ENCODE measurements at places on chromosomes 16 and 17.
A peak's percentile ranks its signal among the peaks of the same experiment; 100 is the strongest.

- DNase-seq: peak; percentile 90
Observed at GRCh38 chr17:31487648-31488263, 96.3 kb downstream of the RAB11FIP4 start.

DNA sequence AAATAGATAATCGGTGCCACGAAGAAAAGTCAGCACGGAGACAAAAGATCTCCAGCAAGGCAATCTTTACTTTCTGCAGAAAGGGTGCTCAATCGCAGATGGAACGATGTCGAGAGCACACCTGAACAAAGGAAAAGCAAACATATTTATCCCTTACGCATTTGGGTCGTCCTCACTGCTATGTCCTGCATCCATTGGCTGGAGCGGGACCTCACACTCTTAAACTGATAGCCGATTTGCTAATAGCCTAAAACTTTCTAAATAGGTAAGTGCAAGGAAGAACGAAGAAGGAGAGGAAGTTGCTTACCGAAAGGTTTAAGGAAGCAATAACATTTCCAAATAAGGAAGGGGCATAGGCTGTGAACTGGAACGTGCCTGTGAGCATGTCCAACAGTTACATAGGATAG, 1.2 kb upstream of the AKAP10 start:
- DNase-seq: no peak

- no peak for DNase-seq
Observed at GRCh38 chr17:38918129-38918913, 7.1 kb upstream of the LASP1NB start.

DNA sequence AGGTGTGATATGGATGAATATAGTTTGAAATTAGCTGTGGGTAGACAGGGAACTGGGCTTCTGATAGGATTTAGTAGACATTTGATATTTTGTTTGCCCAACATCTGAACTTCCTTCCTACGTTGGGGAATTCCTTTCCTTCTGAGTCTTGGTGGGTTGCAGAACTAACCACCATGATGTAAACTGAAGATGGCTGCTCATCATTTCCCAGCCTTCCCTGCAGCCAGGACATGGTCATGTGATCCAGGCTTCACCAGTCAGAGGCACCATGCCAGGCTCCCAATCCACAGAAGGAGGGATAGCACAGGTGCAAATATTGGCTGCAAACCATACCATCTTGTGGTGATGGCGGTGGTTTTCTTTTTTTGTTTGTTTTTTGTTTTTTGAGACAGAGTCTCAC, 57.4 kb downstream of the EMP2 start:
- DNase-seq: no peak

GRCh38 chr17:41975099-41976083, 8.8 kb downstream of the CNP start:
- no peak for DNase-seq

GRCh38 chr16:84598360-84598759, 19.5 kb downstream of the COTL1 start:
- no peak for DNase-seq

DNA sequence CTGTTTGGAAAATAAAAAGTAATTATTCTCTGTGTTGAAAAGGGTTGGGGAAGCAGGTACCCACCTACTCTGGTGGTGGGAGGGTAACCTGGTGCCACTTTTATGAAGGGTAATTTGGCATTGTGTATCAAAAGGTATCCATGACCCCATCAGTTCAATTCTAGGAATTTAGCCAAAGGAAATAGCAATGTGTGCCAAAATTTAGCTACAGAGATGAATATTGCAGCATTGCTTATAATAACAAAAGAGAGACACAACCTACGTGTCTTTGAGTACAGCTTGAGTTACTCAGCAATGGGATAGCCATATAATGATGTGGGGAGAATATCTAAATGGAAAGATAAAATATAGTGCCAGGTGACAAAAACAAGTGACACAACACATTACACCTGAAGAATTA, 170.7 kb downstream of the NTN1 start:
- DNase-seq: no peak

DNA sequence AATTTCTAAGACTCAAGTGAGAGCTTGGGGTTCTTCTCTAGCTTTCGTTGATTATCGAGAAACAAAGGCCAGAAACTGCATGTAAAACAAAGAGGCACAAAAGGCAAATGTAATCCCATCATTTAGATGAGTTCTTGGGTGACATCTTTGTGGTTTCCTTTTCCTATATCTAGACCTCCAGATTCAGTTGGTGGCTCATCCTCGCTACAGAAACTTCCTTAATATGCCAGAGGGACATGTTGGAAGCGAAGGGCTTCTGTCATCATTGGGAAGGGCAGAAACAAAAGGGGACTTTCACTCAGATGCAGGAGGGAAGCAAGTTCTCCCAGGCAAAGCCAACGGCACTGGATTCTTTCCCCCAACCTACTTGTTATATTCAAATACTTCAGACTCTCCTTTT, 150.6 kb upstream of the ZFHX3 start:
- DNase-seq: no peak

GRCh38 chr16:75244844-75245758, 6.3 kb downstream of the BCAR1 start:
- DNase-seq: no peak

DNA sequence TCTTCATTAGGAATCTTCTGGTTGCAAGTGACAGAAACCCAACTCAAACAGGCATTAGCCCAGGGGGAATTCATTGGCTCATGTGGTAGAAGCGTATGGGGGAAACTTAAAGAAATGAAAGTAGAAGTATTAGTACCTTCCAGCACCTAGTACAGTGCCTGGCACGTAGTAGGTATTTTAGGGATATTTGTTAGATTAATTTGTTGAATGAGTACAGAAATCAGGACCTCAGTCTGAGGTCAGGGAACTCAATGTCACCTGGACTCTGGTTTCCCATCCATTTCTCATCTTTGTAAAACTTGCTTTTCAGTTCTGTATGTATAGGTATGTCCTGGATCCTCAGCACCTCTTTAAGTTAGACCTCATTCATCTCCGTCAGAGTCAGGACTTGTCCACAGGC, 32.5 kb downstream of the TMC5 start:
- no peak for DNase-seq

DNA sequence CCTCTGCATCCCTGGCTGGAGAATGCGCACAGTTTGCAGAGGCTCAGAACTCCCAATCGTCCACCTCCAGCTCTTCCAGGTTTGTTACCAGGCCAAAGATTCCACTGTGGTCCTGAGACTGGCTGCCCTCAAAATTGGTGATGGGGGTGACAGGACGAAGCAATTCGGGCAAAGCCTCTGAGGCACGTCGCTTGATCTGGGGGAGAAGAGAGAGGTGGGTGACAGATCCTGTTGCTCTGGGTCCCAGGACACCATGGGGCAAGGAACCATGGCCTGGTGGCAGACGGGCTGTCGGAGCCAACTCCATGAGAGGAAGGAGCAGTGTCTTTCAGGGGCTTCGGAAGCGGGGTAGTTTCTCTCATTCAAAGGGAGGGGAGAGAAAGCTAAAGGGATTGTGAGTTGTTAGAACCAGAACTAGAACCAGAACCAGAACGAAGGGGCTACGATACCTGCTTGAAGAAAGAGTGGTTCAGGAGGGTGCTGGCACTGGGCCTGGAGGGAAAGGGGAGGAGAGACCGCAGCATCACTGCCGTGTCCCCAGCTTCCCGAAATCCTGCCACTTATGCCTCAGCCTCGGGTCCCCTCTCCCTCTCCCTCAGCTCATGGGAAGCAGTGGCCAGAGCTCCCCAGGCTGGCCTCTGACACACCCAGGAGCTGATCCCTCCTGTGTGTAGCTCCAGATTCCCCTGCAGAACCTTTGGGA, 3.8 kb upstream of the LIMD2 start:
- DNase-seq: no peak

DNA sequence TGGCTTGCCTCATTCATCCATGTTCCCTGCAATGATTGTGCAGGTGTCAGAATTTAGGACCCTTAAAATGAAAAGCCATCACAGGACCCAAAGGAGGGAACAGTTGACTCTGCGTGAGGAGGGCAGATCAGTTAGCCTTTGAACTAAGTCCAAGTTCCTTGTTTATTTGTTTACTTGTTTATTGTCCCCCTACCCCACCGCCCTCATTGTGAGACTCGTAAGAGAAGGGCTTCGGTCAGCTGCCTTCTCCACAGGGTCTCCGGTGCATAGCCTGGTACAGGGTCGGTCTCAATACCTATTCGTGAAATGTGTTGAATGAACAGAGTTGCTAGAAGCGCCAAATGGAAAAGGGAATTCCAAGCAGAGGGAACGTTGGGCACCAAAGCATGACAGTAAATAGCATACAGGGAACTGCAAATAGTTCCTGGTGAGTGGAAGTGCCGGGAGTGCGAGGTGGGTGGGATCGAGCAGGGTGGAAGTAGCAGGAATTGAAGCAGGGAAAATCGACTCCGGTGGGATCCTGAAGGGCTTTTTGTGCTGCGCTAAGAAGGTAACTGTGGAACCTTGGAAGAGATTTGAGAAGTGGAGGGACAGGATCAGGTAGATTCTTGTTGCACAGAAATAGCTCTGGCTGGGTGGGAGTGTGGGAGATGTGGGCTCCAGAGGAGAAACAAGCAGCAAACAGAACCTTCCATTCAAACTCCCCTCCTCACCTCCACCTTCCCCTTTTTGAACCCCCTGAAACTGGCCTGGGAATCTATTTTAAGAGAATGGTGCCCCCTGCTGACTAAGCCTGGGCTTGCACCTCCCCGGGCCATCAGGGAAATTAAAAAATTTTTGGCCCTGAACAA, 12.7 kb downstream of the SLC35B1 start:
- DNase-seq: peak; percentile 59

DNA sequence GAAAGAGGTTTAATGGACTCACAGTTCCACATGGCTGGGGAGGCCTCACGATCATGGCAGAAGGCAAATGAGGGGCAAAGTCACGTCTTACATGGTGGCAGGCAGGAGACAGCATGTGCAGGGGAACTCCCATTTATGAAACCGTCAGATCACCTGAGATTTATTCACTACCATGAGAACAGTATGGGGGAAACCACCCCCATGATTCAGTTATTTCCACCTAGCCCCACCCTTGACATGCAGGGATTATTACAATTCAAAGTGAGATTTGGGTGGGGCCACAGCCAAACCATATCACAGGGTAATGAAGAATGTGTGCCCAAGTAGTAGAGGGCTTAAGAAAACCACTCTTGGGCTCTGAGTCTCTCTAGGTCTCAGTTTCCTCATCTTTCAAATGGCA, 85.1 kb downstream of the PRKCB start:
- no peak for DNase-seq

DNA sequence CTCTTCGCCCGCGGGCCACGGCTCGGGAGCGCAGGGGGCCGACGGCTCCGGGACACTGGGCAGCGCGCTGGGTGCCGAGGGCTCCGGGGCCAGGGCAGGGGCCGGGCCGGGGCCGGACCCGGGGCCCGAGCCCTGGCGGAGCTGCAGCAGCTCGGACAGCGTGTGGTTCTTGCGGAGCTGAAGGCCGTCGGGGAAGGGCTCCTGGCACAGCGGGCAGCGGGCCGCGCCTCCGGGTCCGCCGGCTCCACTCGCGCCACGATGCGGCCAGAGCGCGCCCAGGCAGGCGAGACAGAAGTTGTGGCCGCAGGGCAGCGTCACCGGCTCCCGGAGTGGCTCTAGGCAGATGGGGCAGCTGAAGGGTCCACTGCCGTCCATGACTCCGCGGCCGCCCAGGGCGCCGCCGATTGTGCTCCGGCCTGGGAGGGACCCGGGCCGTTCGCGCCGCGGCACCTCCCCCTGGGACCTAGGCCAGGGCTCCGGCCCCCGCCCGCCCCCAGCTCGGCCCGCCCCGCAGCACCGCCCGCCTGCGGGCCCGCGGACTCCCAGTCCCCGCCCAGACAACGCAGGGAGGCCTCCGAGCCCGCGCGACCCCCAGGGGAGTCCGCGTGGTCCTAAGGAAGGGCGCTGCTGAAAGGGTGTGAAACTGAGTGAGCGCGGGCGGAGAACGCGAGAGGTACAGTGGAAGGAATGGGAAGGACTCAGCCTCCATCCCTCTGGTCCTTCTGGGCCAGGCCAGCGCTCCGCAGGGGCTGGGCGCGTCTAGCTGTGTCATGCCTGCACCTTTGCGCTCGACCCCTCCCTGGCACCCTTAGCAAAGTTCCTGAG, at the start of gene TRIM47:
TRIM47 (minus strand) TSS at position 408 of the 825 bp plus-strand sequence; CDS start at position 375, 33 bp downstream.
- no peak for DNase-seq

- no peak for DNase-seq
Observed at GRCh38 chr16:47234-47633, 6.2 kb downstream of the POLR3K start.

GRCh38 chr16:736936-737481, 3.8 kb downstream of the CIAO3 start:
- DNase-seq: no peak

DNA sequence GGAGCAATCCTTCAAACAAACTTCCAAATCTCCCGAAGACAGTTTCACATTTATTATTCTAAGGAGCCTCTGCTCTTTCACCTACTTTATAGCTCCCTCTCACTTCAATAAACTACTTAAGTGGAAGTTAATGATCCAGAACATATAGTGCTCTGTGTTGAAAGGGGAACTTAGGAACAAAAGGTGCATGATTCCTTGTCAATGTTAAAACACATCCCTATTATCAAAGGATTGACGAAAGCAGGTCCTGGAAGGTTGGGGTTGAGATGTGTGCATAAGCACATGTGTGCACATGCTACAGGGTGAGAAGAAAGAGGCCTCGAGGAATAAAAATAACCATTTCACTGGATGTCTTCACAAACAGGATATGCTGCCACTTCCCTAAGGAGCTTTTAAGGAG, 170.3 kb downstream of the SLC39A11 start:
- DNase-seq: no peak

DNA sequence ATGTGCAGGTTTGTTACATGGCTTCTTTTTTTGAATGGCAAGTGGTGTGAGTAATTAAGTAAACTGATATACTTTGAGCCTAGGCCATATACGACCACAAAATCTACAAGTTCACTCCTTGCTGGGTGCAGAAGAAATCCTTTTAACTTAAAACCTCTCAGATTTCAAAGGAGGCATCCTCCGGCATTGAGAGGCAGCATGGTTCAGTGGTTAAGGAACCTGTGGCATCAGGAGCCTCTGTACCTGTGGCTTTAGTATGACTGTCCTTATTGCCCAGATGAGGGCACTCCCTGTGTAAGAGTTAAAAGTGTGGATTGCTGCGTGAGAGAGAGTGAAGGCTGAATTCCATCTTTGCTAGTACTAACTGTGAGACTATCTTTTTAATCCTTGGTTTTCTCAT, 3.3 kb downstream of the NLRP1 start:
- no peak for DNase-seq

- DNase-seq: no peak
Observed at GRCh38 chr16:49639739-49640431, 216.0 kb downstream of the ZNF423 start.

DNA sequence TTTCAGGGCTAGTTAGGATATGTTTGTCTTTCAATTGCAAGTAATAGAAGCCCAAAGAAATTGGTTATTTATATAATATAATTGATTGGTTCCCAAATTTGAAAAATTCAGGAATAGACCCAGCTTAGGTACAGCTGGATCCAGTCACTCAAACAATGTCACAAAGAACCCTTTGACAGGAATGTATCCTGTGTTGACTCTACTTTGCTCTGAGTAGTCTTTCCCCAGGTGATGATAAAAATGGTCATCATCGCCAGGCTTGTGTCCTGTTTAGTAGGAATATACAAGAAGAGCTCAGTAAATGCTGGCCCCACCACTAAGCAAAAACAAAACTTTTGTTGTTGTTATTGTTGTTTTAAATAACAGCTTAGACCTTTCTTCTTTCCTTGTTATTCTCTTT, 35.0 kb downstream of the MAPT start:
- DNase-seq: no peak

GRCh38 chr17:13292291-13292690, 274.5 kb upstream of the ELAC2 start:
- DNase-seq: no peak

GRCh38 chr17:65228287-65228686, 91.1 kb downstream of the RGS9 start:
- no peak for DNase-seq
